ENCODE measurements at places on chromosomes 7 and 10.

- DNase-seq = no peak
These were observed 66.8 kb upstream of the EXOC4 start for GRCh38 chr7:133186060-133186459.

DNA sequence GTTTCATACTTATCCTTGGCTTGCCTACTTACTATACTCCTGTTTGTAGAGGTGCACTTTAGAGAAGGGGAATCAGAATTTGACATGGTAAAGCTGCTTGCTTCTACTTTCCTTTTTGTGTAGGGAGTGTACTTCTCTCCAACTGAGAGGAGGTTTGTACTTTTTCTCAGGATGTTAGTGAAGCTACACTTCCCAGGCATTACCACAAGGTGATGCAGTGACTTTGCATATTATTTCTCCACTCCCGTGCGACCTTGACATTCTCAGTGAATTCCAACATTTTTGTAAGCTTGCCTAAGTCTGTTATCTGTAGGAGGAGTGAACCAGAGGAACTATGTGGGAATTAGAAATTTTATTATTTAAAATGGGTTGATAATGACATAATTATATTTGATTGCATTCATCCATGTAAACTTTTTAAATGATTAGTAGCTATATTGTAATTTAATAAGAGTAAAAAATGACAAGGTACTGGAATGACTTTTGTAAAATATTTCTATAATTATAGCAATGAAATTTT is 5.2 kb downstream of the TAX1BP1 start:
- peak; percentile 12 for DNase-seq

DNA sequence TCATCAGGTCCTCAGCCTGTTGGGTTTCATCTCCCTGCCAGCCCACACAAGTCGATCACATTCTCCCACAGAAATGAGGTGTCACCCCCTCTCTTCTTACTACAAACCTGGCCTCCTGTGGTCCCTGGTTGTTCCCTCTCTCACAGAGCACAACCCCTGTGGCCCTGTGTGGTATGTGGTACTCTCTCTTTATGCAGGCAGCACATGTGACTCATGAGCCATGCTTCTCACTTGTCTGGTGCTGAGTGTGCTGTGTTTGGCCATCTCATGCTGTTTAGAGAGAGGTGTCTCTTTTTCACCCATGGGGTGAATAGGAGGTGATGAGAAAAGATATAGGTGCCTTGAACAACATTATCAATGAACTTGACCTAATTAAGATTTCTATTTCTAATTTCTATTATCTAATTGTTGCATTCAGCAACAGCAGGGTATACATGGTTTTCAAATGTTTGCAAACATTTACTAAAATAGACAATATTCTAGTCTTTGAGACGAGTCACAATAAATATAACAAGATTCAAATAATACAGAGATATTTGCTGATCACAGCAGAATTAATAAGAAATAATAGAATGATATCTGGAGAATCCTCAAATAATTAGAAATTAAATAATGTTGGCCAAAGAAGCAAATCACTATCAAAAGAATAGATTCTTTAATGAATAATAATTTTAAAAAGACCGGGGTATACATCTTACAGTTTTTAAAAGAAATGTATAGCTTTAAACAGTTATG is 633.8 kb upstream of the IGFBP3 start:
- no peak for DNase-seq

GRCh38 chr7:98073047-98073446 is 33.6 kb upstream of the LMTK2 start:
- DNase-seq = no peak

DNA sequence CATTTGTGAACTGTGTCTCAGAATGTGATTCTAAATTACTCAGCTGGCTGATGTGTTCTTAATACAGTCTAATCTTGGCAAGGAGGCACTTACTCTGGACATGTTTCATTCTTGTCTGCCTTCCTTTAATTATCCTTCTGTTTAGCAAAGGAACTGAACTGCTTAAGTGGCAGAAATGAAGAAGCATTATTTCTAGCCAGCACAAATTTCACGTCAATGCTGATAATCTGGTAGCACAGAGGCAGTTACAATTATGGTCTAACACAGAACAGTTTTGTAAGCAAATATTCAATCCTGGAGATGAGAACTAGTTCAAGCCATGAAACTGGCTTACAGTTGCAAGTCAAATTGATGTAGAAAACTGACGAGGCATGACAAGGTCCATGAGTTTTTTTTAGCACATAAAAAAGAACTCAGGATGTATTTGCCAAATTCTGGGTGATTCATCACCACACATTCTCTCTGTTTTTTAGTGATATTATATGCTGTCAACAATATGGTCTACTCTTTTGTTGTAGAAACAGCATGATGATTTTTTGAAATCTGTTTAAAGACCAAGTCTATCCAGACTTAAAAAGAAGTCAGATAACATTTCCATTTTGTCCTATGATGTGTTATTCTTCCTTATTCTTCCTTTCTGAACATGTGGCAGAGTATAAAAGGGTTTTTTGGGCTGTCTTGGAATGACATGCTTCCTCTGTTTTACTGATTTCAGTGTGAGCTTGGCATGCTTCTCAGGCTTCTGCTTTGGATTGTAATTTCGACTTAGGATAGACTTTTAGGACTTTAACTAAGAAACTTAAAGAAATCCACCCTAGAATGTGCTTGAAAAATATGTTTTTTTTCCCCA is 154.8 kb downstream of the DNAJB9 start:
- DNase-seq = no peak

GRCh38 chr7:2066251-2066919 is 166.4 kb downstream of the MAD1L1 start:
- DNase-seq = no peak

DNA sequence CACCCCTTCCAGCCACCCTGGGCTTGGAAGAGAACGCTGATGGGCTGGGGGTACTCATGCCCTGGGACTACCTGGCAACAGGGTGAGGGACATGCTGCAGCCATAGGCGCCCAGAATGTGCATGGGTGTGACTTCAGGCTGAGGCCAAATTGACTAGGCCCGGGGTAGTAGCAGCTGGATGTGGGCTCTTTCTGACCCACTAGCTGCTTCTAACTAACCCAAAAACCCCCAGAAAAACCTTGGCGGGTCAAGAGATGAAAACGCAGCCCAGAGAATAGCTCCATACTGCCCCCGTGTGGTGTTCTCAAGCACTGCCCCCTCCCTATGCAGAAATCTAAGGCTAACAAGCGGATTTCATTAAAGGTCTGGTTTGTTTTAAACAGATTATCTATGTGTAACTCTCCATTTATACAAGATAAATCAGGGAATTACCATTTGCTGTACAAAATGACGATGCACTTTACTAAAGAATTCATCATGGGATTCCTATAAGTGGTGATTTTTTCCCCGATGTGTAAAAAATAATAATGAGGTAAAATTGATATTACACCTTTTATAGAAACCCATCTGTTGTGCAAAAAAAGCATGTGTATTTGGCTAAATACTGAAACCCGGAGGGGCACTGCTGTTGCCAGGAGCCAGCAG is 4.2 kb downstream of the SMARCD3 start:
- DNase-seq = peak; percentile 68

DNA sequence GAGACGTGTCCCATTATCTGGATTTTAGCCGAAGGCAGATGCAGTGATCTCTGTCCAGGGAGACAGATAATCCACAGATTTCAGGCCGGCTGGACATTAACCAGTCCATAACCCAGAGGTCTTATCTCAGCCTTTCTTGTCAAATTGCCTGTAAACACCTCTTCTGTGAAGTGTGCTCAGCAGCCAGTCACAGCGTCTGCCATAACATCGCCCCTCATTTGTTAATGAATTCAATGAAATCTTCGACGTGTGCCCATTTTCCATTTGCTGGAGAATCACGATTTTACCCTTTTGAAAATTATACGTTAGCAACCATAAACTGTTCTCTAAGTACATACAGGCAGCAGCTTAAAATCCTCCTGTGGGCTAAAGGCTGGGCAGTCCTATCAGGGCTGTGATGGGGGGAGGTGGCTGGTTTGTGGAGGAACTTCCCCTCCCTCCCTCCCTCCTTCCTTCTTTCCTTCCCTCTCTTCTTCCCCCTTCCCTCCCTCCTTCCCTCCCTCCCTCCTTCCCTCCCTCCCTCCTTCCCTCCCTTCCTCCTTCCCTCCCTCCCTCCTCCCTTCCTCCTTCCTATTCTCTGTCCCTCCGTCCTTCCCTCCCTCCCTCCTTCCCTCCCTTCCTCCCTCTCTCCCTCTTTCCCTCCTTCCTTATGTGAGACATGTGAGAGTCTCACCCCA is 26.6 kb upstream of the FAM20C start:
- no peak for DNase-seq

DNA sequence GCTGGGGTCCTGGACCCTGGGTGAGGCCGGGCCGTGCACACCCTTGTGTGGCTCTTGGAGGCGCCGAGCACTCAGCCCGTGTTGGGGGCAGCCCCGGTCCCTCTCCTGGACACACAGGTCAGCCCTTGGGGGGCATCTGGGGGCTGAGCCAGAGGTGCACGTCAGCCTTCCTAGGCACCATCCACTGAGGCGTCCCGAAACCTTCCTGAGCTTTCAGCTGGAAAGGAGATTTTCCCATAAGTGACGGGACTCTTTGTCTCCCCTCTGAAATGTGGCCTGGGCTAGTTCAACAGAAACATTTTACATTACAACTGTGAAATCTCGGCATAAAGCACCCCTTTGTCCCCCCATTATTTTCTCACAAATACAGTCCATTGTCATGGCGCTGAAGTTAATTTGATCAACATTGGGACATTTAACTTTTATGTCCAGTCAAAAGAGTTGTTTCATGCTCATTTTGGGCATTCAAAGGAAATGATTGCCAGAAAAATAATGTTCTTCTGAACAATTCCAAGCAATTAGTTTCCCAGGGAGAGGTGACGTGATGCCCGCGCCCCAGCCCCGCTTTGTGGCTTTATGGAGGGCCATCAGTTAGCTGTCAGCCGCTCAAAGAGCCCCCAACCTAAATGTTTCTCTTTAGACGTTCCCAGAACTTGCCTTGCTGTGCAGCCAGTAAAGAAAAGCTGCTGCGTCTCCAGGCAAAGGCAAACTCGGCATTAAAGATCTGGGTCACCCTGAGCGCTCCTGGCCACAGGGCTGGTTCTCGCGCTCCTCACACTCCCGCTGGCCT is 70.8 kb downstream of the NKX6-2 start:
- peak; percentile 8 for DNase-seq

GRCh38 chr10:69570050-69570816 is 3.0 kb downstream of the NEUROG3 start:
- DNase-seq = no peak

DNA sequence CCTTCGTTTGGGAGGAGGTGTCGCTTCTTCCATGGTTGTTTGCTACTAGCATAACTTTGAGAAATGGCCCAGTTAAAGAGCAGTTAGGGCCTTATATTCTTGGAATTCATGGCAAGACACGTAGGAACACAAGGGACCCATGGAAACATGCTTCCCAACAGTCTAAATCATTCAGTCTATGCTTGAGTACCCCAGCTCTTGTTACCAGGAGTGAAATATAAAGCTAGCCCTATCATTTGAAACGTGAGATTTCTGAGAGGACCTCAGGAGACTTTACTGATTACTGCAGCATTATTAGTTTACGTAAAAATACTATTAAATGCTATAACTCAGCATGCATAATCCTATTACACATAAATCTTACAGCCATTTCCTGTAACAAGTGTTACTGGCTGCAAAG is 328.6 kb upstream of the CDC14C start:
- no peak for DNase-seq

- DNase-seq = no peak
These were observed 7.9 kb upstream of the PAPSS2 start for GRCh38 chr10:87651801-87652200.

- no peak for DNase-seq
These were observed 40.1 kb downstream of the LYZL1 start for GRCh38 chr10:29328983-29329382.

DNA sequence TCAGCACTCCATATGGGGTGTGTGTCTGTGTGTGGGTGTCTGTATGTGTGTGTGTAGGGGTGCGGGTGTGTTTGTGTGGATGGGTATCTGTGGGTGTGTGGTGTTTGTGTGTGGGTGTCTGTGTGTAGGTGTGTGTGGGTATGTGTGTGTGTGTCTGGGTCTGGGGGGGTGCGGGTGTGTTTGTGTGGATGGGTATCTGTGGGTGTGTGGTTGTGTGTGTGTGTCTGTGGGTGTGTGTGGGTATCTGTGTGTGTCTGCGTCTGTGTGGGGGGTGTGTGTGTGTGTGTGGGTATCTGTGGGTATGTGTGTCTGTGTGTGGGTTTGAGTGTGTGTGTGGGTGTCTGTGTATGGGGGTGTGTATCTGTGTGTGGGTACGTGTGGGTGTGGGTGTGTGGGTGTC is 148.7 kb downstream of the RGS10 start:
- no peak for DNase-seq

GRCh38 chr7:123131961-123132360 is 67.8 kb downstream of the SLC13A1 start:
- no peak for DNase-seq

DNA sequence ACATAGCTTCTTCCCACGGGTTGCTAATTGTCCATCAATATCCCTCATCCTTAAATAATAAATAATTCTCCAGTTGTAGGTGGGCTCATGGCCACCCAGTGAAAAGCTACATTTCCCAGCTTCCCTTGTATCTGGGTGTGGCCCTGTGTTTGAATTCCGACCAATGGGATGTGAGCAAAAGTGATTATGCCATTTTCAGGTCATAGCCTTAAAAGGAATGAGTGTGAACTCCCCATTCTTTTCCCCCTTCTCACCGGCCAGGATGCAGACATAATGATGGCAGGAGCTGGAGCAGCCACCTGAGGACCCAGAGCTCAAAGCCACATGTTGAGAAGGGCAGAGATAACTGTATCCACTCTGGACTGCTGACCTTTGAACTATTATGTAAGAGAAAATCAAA is 30.3 kb upstream of the CALU start:
- DNase-seq = no peak

DNA sequence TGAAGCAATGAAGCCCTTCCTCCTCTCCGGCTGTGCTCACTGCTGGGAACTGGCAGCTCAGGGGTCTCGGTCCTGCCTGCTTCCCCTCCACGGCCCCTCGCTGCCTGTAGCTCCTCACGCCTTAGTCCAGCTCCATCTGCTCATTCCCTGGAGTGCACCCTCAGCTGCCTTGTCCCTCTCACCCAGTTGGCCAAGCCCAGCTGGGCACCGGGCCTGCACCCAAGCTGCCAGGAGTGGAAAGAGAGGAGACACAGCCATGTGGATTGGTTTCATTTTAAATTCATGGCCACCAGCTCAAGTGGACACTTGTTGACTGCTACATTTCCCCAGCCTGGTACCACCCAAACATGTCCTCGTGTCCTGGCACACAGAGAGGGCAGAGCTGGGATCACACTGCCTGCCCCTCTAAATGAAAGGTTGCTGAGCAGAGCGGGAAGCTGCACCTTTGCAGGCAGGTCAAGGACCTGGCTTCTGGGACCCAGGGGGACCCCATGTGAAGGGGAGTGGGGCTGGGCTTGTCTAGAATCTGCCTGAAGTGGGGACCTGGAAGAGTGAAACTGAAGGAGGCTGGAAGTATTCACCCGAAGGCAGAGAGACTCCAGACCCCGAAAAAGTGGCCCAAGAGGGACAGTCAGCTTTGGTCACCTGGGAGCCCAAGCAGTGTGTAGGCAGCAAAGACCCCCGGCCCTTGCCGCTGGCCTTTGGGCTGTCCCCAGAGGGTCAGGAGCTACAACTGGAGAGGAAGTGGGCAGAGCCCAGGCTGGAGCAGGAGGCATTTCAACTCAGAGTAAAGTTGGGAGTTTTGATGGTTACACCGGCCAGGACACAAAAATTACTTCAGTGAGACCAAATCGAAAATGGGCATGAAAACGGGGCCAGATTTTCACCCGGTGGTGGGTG is 15.0 kb upstream of the BNIP3 start:
- no peak for DNase-seq
